Mesenteric fat pad (tissue), 1 donor: ENCODE measurements at places on chromosomes 13 and 19. TPM values are rescaled to one million over a fixed set of nuclear protein-coding genes. Genes with fewer than 3 reads are reported as not detected.
A peak's percentile ranks its signal among the peaks of the same experiment; 100 is the strongest.

GRCh38 chr13:95254339-95254738, 46.9 kb downstream of the ABCC4 start:
- no peak for DNase-seq

DNA sequence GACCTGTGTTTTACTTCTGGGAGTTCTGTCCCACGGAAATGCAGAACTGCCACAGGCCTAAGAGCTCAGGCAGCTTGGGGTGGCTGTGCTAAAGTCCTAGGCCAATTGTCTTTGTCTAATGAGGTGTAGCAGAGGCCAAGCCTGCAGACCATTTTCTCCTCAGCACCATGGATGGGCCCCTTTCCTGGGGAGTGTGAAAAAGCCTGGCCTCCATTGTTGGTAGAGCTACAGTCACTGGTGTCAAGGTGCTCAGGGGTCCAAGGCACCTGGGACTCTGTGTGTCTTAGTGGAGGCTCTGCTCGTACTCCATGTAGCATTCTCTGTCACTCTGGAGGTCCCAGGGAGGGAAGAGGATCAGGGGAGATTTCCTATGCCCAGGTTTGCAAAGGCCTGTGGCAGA, 329.6 kb downstream of the SLITRK5 start:
- DNase-seq: no peak

GRCh38 chr13:38008636-38009035, 139.1 kb upstream of the TRPC4 start:
- DNase-seq: no peak

GRCh38 chr19:13097463-13098258, 5.0 kb downstream of the LYL1 start:
- no peak for DNase-seq

DNA sequence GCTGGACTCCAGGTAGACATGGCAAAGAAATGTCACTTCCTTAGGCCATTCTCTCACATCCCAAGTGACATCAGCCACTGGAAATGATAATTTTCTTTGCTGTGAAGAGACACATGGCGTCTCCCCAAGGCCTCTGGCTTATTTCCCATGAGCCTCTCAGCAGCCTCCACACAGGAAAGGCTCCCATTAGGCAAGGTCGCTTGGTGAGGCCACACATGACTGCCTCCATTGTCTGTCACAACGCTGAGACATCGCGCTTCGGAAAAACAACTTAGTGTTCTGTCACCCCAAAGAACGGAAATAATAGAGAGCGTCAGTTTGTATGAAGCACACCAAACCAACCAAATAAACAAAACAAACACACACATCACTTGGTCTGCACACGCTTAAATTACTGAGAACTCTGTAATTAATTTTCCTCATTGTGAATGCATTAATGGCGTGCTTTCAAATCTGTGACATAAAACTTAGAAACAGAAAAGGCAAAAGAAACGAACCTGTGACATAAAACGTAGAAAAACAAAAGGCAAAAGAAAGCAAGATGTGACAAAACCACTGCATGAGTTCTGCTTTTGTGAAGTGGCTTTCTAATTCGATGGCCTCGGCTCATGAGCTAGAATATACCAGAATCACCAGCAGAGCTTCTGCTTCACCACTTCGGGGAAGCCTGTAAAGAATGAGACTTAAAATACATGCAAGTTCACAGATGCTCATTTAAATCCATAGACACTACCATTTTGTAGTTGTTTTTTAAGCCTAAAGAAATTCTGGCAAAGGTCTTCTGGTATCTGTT, 404.2 kb upstream of the SGCG start:
- DNase-seq: no peak

DNA sequence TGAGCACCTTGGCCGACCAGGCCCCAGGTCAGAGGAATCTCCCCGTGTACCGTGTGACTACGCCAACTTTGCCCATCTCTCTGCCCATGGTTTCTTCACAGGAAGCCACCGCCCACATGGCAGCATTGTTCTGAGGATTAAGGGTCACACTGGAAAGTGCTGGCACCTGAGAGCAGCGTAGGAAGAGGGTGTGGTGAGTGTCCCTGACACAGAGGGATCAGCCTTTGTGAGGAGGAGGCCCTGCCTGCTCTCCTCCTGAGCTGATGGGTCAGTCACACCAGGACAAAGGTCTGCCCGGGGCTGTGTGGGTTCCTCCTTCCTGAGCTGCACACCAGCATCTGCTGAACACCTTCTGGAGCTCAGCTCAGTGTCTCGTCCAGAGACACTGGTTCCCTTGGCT, 32.2 kb upstream of the SLC15A1 start:
- peak; percentile 73 for DNase-seq

DNA sequence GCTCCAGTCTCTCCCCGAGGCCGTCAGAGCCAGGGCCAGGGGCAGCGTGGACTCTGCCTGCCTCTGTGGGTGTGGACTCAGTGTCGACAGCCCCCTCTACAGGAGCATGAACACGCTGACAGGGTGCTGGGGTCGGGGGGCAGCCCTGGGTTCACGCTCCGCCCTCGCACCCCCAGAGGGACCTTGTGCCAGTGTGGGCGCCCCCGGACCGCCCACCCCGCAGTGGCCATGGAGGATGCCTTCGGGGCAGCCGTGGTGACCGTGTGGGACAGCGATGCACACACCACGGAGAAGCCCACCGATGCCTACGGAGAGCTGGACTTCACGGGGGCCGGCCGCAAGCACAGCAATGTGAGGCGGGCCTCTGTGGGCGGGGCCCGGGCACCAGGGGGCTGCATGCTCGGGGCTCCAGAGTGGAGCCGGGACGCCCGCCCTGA, 8.3 kb downstream of the TRPM4 start:
- DNase-seq: no peak

GRCh38 chr13:60363288-60363687, 33.7 kb upstream of the TDRD3 start:
- no peak for DNase-seq

- DNase-seq: no peak
These were observed 27.6 kb downstream of the CPT1C start for GRCh38 chr19:49718511-49718910.

DNA sequence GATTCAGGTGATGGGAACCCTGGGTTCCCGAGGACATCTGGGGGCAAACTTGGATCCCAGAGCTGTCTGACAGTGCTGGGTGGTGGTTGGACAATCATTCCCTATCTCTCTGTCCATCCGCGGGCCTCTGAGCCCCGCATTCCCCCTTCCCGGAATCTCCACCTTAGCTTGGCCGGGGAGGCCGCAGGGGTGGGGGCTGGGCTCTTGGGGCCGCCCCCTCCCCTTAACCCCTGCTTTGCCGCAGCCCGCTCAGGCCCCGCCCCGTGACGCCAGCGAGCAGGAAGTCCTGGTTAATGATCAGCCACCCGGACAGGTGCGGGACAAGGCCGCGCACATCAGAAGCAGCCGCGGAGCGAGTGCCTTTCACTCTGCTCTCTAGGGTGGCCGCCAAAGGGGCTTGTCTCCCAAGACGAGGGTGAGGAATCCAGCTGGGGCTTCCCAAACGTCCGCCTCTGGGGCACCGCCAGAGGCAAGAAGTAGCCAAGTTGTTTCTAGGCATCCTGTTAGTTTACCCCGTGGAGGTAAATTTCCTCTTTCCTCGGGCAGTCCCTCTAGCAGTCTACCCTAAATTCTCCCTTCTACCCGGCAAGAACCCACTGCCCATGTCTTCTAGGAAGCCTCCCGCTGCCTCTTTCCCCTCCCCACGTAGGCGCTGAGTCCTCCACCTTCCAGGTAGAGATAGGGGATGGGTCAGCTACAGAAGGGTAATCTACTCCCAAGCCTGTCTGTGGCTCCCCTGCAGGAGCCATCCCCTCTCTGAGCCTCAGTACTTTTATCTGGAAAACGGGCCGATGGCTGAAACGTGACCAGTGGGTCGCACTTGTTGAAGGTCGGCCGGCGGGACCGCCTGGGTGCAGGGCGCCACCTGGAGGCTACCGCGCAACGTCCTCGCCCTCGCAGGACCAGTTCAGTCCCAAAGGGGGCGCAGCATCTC, 3.0 kb downstream of the IRF2BP1 start:
- no peak for DNase-seq

GRCh38 chr19:50025794-50026549, at the start of gene ZNF473:
Gene ZNF473 (plus strand): TSS chr19:50026005. CDS start chr19:50031083, 5,078 bp downstream.
- peak; percentile 97 for DNase-seq

DNA sequence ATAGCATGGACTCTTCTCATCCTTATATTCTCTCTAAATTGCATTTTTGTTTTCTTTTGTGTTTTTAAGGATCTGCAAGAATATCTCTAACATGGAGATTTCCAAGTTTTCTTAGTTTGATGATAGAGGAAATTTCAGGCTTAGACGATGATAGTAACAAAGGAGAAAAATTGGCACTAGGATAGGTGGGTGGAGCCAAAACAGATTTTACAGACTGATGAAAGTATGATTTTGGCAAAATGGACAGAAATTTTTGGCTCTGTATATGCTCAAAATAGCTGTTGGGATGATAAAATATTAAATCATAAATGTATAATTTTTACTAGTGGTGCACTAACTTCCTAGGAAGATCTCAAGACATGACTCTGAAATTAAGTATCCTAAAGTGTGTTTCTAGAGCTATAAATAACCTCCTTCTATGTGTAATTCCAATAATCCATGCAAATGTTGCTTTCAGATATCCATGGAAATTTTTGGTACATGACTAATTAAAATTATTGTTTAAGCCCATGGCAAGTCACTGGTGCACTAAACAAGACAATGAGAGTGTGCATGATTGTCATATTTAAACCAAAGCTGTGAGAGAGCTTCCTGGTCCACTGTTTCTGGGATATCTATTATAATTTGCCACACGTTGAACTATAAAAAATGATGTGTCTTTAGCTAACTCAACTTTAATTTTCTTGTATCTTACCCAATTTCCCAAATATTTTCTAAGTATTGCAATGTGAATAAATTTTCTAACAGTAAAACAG, 55.8 kb upstream of the NBEA start:
- no peak for DNase-seq

DNA sequence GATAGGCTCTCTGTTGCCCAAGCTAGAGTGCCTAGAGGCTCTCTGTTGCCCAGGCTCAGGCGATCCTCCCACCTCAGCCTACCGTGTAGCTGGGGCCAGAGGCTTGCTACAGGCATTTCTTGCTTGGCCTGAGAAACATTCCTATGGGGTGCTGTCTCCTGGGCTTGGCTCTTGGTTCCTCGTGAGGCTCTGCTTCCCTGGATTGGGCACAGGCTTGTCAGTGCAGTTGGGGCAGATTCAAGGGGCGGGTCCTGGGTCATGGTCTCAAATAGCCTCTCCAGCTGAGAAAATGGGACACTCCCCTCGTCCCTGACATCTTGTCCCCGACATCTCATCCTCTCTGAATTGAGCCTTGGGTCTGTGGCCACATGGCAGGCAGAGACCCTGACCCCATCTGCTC, 4.9 kb downstream of the TSSK6 start:
- DNase-seq: no peak

- DNase-seq: no peak
These were observed 234.0 kb downstream of the B3GLCT start for GRCh38 chr13:31433746-31434145.

DNA sequence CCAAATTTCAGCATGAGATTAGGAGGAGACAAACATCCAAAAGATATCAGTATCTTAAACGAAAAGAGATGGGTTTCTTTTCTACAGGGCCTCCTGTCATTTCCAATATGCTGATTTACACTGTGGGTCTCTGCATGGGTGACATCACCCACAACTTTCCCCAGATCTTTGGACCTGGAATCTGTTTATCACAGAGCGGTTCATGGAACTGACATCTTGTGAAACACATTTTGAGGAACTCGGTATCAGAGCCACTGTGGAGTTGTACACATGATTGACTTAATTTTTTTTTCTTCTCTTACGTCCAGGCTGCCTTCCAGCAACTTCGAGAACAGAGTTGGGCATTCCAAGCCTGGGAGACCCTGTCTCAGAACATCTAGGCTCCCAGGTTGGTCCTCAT, 80.2 kb upstream of the SERP2 start:
- DNase-seq: no peak

- DNase-seq: no peak
These were observed 3.8 kb downstream of the WBP4 start for GRCh38 chr13:41065078-41065477.

DNA sequence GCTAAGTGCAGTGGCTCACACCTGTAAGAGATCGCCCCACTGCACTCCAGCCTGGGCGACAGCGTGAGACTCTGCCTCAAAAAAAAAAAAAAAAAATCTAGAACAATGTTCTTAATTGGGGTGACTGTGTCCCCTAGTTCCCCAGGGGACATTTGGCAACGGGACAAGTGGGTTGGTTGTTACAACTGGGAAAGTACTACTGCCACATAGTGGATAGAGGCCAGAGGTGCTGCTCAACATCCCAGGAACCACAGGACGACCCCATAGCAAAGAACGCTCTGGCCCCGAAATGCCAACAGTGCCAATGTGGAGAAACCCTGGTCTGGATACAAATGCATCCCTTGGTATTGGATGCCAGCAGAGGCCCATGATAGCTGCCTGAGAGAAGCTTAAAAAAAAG, 11.8 kb downstream of the NLRP12 start:
- no peak for DNase-seq

- peak; percentile 91 for DNase-seq
These were observed at the start of gene ZNF254 for GRCh38 chr19:24086974-24087595. Gene ZNF254 (plus strand): TSS chr19:24087187. CDS start chr19:24087308, 121 bp downstream.

GRCh38 chr13:111912453-111912866, 154.5 kb upstream of the SOX1 start:
- peak; percentile 88 for DNase-seq

DNA sequence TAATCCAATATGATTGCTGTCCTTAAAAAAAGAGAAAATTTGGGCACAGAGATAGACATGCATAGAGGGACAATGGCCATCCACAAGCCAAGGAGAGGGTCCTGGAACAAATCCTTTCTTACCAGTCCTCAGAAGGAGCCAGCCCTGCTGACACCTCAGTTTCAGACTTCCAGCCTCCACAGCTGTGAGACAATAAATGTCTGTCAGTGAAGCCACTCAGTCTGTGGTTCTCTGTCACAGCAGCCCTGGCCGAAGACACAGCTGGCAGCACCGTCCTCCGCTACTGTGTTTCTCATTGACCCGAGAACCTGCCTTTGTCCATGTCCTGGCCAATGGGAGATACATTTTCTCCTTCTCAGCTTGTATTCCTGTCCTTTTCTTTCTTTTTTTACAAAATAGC, 207.9 kb downstream of the TM9SF2 start:
- DNase-seq: no peak

DNA sequence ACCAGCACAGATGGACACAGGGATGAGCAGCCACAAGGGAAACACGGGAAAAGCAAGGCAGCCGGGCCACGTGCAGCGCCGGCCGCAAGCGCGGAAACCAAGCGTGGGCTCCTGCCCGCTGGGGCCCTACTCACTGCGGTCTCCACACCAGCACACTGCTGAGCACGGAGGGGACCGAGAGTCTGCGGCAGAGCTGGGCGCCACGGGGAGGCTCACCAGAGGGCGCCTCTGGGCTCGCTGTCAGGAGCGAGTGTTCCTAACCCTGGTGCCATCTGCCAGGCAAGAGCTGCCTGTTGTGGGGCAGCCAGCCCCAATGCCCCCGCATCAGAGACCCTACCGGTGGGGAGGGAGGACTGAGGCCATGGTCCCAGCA, 26.5 kb downstream of the MPND start:
- no peak for DNase-seq

DNA sequence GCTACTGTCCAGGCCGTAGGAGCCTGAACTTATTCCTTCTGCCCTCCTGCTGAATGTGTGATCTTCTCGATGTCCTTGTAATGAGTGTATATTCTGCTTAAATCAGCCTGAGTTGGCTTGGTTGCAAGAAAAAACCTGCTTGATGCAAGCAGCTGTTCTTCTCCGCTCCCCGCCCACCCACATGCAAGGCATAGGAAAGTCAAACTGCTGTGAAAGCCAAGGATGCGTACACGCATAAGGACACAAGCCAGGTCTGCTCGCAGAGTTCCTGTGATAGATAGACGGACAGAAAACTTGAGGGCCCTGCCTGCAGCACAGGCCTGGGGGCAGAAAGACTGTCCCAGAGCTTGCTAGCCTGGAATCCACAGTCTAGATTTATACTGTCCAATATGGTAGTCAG, 101.1 kb downstream of the DNAJC15 start:
- DNase-seq: no peak

Gene TUBGCP3
- 27.3 TPM for total RNA-seq

Gene PTH2
- not detected for total RNA-seq

Gene ENOX1
- total RNA-seq: 8.2 TPM
